ENCODE measurements at places on chromosomes 12 and 14. TPM values are rescaled to one million over a fixed set of nuclear protein-coding genes. Genes with fewer than 3 reads are reported as not detected.

Gene KLRF1
- total RNA-seq = not detected

Gene AHNAK2
- total RNA-seq = 214 TPM

Gene SPX
- total RNA-seq = 2.3 TPM

Gene DRAM1
- 23.3 TPM for total RNA-seq

Gene NPAS3
- total RNA-seq = not detected

Gene PZP
- not detected for total RNA-seq

Gene BCL2L14
- total RNA-seq = not detected

Gene ZNF705A
- total RNA-seq = not detected

Gene ADCY4
- not detected for total RNA-seq

Gene STXBP6
- total RNA-seq = 2.2 TPM

Gene TMTC1
- 0.13 TPM for total RNA-seq

Gene C12orf50
- total RNA-seq = not detected

Gene SLC25A47
- total RNA-seq = not detected

Gene DEGS2
- total RNA-seq = 1.6 TPM

Gene BEGAIN
- total RNA-seq = 11.8 TPM

Gene FAM222A
- total RNA-seq = 3.8 TPM

Gene IL26
- not detected for total RNA-seq

Gene TAS2R7
- not detected for total RNA-seq

Gene JPH4
- total RNA-seq = not detected

Gene SERPINA9
- total RNA-seq = not detected

Gene CLEC12A
- not detected for total RNA-seq

Gene PRIM1
- 29.6 TPM for total RNA-seq

Gene ARHGDIB
- total RNA-seq = 1.4 TPM

Gene PYM1
- total RNA-seq = 38.5 TPM

Gene DBX2
- not detected for total RNA-seq

Gene TAS2R42
- not detected for total RNA-seq

Gene NANOG
- not detected for total RNA-seq

Gene KIF5A
- total RNA-seq = 0.14 TPM

Gene MYL2
- total RNA-seq = 0.25 TPM

Gene NEDD8
- total RNA-seq = 491 TPM

Gene WNT1
- not detected for total RNA-seq

Gene LALBA
- total RNA-seq = not detected

Gene USP30
- total RNA-seq = 10.6 TPM

Gene PPM1H
- 8.0 TPM for total RNA-seq

Gene ZC2HC1C
- total RNA-seq = 3.0 TPM

Gene RTL1
- total RNA-seq = 0.32 TPM

Gene RHOJ
- total RNA-seq = not detected

Gene KRT85
- not detected for total RNA-seq

Gene JAG2
- 13.6 TPM for total RNA-seq

Gene CDCA4
- 46.8 TPM for total RNA-seq

Gene MYH6
- not detected for total RNA-seq

Gene ACOT6
- total RNA-seq = not detected

Gene PTPRR
- 0.19 TPM for total RNA-seq

Gene PPFIA2
- 0.55 TPM for total RNA-seq

Gene TAS2R30
- total RNA-seq = not detected
